ENCODE measurements at places on chromosomes 3 and 15.

DNA sequence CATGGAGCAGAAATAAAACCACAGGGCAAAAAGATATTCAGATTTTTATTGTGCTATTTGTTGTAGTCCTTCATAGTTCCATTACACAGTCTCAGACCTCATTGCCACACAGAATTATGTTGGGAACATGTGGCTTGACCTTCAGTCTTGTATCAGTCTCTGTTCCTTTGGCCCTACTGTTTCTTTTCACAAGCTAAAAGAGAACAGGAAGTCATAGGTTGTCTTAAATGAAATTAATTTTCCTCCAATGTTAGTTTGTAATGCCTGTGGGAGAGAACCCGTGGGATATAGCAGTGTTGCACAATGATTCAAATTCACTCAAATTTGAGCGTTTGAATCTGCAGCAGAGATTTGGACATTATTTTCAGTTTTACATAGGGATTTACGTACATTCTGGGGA is 359.9 kb downstream of the LRTM1 start:
- no peak for ATAC-seq

DNA sequence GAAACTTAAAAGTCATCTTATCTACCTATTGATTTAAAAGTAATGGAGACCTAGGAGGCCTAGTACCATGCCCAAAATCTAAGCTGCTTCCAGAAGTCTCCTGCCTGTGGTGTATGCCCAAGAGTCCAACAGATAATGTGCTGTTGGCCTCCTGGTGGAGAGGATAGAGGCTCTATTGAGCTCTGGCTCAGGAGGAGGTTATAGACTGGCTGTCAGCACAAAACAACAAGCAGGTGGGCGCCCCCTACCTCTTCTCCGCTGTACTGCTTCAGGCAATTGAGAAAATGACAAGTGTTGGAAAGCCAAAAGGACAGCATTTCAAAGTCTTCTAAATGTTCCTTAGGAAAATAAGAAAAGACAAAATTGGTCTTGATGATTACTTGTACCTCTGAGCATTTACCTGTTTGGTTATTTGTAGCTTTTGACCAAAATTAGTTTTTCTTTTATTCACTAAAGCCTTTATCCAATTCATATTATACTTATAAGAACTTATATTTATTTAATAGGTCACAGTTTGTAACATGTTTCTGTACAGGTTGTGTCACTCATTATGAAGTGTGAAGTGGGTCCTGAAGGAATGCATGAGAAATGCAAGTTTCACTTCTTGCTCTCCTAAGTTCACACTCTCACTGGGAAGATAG is 17.2 kb upstream of the GNB5 start:
- peak; percentile 98 for ATAC-seq

GRCh38 chr3:173289072-173289471 is 108.5 kb upstream of the NLGN1 start:
- ATAC-seq: no peak

GRCh38 chr15:66951531-66952320 is 113.7 kb upstream of the SMAD3 start:
- ATAC-seq: no peak

- ATAC-seq: no peak
Measured at GRCh38 chr3:146223401-146224373, 27.2 kb downstream of the PLSCR4 start.

DNA sequence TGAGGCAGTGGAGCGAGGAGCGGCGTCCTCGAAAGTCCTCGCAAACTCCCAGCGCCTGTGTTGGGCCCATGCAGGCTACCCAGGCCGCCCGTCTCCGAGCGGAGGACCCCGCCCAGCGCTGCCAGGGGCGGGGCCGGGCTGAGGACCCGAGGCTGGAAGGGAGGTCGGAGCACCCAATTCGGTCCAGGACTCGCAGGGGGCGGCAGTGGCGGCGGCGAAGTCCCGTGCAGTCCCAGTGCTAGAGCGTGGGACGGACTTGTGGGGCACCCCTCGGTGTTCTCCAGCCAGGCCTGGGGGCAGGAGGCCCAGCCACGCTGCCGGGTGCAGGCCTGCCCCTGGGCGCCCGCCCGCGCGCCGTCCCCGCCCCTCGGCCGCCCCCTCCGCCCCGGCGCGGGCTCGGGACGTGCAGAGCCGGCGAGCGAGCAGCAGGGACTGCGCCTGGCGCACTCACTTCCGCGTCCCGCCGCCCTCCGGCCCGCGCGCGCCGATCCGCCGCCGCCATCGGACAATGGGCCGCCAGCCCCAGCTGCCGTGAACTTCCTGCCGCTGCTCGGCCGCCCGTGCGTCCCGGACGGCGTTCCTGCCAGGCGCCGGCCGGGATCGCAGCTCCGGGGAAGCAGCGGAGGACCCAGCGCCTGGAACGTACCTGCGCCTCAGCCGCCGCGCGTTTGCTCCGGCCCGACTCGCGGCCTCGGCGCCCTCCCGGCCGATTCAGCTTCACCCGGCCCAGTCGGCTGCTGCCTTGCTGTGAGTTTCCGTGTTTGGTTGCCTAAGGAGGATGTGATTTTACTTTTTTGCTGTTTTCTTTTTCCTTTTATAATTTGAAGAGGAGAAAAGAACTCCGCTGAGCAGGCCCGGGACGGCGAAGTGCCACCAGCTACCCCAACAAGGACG is 596 bp upstream of the LIMD1 start:
- peak; percentile 83 for ATAC-seq

DNA sequence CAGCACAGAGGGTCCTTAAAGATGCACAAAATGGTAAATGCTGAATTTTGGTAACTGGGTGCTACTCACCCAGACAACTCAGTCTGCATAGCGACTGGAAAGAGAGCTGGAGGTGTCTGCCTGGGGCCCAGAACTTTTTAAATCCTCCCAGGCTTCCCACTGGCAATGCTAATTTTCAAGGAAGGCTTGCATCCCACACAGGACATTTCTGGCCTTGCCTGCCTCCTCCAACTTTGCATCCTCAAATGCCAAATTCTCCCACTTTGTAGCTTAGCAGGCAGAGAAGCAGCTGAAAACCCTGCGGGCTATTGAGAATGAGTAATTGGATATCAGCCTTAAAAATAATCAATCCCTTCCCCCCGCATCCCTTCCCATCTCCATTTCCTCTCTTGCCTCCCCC is 656.6 kb upstream of the ADAMTS9 start:
- ATAC-seq: no peak

GRCh38 chr3:61594144-61594963 is 33.0 kb downstream of the PTPRG start:
- peak; percentile 22 for ATAC-seq

DNA sequence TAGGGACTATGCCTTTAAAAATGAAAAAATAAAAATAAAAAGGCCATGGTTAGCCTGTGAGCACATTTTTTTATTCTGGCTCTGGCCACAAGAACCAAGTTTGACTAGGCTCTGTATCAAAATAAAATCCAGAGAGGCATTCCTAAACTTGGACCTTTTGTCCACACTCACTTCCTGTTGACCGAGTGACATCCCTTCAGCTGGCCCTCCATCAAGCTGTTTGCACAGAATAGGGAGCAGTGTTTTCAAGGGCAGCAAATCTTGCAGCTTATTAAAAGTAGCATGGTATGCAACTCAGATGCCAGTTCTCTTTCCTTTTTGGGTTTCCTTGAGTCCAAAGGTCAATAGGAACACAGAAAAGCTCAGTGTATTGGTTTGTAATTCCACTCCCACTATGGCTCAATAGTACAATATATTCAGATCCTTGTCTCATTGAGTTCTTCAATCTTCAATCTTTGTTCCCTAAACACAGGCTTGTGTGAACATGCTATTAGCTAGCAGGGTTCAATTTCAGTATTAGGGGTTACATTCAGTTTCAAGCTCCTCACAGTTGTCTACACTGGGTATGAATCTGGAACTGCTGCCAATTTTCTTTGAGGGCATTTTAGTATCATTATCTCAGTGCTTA is 244.5 kb downstream of the RBMS3 start:
- ATAC-seq: peak; percentile 63

GRCh38 chr15:27086805-27087204 is 115.8 kb downstream of the GABRG3 start:
- no peak for ATAC-seq

DNA sequence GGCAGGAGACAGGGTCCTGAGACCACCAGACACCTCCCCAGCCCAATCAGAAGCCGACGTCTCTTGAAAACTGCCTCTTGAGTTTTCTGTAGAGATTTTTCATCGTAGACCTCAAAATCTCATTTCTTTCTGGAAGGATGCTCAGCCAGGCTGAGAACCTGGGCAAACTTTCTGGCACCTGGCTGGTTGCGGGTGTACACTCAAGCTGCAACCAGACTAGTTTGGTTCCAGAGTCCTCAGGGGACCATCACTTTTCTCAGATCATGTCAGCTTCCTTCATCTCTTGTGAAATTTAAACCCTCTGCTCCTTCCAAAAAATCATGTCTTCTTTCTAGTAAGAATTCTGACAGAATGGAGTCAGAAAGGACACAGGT is 45.1 kb downstream of the CMTM7 start:
- ATAC-seq: no peak

GRCh38 chr15:65086680-65087111 is 10.2 kb downstream of the KBTBD13 start:
- peak; percentile 33 for ATAC-seq

- no peak for ATAC-seq
Measured at GRCh38 chr15:93954985-93955571, 276.3 kb upstream of the MCTP2 start.

DNA sequence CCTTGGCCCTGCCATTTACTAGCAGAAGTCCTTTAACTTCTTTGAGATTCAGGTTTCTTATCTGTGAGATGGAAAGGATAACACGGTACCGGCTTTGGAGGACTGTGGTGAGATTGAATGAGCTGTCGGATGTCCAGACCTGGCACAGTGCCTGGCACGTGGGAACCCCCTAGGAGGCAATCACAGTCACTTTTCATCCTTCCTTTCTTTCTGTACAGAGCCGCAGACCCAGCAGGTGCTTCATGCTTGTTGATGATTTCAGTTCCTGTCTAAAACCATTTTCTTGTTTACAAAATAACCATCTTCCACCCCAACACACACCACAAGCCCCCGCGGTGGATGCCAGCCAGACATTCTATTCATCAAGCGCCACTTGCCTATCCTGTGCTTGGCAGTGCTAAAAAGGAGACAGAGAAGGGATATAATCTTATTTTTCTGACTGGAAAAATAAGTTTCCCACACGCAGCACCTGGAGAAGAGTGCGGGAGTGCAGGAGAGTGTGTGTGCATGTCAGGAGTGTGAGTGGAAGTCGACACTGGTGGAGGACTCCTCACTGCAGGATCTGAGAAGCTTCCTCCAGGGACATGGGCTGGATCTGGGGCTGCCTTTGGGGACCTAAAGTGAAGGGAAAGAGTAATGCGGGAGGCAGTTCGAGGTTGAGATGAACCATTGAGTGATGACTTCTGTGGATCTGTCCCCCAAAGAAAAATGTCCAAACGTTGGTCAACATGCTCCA is 85.7 kb downstream of the ST6GAL1 start:
- ATAC-seq: no peak

- no peak for ATAC-seq
Measured at GRCh38 chr15:52855157-52855556, 65.0 kb upstream of the ONECUT1 start.

DNA sequence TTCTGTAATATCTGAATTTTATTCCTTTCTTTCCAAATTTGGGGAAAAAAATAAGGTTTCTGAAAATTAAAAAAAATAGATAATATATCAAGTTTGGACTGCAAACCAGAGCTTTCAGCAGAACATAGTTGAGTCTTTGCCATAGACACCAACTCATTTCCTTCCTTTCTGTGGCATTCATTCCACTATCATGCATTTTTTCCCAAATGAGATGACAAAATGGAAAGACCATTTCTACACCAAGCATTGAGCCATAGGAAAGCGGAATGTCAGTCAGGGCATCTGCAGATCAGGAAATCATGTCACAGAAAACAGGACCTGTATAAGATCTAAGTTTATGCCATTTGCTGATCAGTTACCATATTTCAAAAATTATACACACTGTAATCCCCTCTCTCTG is 333.3 kb upstream of the THBS1 start:
- ATAC-seq: no peak

- ATAC-seq: peak; percentile 23
Measured at GRCh38 chr15:89654301-89654761, 936 bp downstream of the KIF7 start.

GRCh38 chr3:175257123-175257522 is 398.0 kb downstream of the NAALADL2 start:
- no peak for ATAC-seq

GRCh38 chr3:104947943-104948342 is 418.8 kb upstream of the ALCAM start:
- ATAC-seq: no peak

DNA sequence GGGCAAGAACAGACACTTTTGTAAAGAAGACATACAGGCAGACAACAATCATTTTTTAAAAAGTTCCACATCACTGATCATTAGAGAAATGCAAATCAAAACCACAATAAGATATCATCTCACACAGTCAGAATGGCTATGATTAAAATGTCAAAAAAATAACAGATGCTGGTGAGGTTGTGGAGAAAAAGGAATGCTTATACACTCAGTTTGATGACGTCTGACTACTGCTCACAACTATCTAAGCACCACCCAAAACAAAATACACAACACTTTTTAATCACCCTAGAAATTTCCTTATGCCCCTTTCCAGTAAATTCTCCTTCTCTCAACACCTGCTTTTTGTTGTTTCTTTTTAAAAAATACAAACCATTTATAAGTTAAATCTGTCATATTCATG is 228.8 kb downstream of the ISL2 start:
- no peak for ATAC-seq

DNA sequence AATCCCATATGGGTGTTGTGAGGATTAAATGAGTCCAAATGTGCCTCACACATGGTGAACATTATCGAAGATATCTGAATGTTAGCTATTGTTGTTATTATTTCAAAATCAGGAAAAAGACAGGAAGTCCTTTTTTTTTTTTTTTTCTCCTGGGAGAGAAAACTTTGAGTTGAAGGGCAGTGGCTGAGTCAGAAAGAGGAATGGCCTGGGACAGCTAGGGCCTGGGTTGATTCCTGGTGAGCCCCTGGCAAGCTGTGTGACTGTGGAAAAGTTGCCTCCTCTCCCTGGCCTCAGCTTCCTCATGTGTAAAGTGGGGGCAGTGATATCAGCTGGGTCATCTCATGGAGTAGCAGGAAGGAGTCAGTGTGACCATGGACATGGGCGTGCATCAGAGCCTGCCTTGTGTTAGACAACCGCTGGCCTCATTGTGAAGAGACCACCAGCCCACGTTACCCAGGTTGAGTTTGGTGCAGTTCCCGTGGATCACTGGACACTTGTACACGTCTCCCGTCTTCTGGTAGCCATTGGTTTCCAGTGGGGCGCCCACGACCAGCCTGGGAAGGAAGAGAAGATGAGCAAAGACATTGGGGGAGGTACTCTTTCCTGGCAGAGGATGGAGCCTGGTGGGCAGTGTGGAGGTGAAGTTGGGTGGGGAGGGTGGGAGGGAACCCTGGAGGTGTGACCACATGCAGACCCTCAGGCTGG is 63.1 kb downstream of the ITGA11 start:
- ATAC-seq: no peak

All from SK-N-SH treated with all-trans-retinoic acid at 6 μM for 48 hours (cell line).